ENCODE measurements at places on chromosomes 13 and 19. TPM values are rescaled to one million over a fixed set of nuclear protein-coding genes. Genes with fewer than 3 reads are reported as not detected.

Gene PDX1
- not detected for polyA plus RNA-seq

Gene ZNF57
- polyA plus RNA-seq = 6.6 TPM

Gene ACER1
- polyA plus RNA-seq = not detected

Gene ZNF728
- not detected for polyA plus RNA-seq

Gene RASIP1
- polyA plus RNA-seq = 0.58 TPM

Gene ATP4B
- not detected for polyA plus RNA-seq

Gene SF3A2
- 8.6 TPM for polyA plus RNA-seq

Gene ZNF324B
- 0.98 TPM for polyA plus RNA-seq

Gene ZNF681
- not detected for polyA plus RNA-seq

Gene MAST3
- polyA plus RNA-seq = 4.6 TPM

Gene TYROBP
- polyA plus RNA-seq = not detected

Gene DOCK6
- 46.6 TPM for polyA plus RNA-seq

GRCh38 chr19:18771328-18772242 is 19.5 kb downstream of the COMP start:
- no peaks in the 10 kb centered on the region for H3K27me3 ChIP-seq
- DNase-seq = peak; percentile 29
- no peak overlapping the region for H3K4me3 ChIP-seq
- no peak overlapping the region for H3K27ac ChIP-seq
- no peaks in the 10 kb centered on the region for H3K4me1 ChIP-seq

DNA sequence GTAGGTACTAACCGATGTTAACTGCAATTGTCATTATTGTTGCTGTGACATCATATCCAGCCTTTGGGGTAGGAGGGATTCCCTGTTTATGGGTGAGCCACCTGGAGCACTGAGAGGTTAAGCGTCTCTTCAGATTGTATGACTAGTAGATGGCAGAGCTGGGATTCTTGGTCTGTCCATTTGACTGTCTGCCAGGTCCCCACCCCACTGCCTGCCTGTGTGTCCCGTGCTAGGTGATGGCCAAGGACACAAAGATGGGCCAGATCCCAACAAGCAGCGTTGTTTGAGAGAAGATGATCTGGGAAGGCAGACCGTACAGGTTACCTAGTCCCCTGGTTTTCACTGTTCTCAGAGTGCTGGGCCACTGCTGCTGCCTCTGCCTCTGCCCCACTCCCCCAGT is 16.6 kb downstream of the PPP2R1A start:
- peaks cover 45% of the 10 kb centered on the region for H3K36me3 ChIP-seq

DNA sequence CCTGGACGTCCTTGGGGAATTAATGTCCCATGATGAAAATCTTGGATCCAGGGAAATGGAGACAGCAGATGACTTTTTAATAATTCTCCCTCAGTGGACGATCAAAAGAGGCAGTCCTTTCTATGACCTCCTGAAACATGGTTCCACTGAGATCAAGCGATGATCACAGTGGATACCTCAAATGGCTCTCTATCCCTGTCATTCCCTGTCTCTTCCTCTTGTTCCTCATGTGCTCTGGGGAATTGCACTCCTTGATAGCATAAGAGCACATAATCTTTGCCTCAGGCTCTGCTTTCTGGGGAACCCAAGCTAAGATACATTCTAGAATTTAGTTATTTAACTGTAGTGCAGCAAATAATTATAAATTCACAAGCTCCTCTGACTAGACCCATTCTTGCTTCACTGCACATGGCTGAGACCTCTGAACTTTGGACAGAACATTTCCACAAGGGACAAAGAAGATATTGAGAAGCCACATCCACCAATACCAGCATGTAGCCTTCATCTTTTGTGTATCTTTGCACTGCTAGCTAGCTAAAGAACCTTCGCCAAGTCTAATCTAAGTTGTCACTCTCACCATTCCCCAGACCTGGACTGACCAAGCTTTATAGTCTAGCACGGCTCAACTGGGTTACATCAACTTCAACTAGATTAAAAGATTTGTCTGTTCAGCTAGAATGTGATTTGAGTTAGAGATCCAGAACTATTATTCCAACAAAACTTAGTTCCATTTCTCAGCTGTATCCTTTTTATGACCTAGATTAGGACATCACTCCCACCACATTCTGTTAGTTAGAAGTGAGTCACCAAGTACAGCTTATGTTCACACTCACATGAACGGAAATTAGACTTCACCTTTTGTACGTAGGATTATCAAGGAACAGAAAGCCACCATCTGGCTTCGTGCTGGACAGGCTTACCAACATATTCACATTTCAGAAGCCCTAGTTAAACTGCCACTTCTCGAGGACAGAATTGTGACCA is 142.7 kb downstream of the SUCLA2 start:
- peaks cover 21% of the 10 kb centered on the region for H3K4me1 ChIP-seq
- H3K4me3 ChIP-seq = peak overlapping the region; percentile 7
- no peaks in the 10 kb centered on the region for H3K27me3 ChIP-seq
- DNase-seq = peak; percentile 82
- peak overlapping the region; percentile 37 for H3K27ac ChIP-seq
- no peaks in the 10 kb centered on the region for H3K36me3 ChIP-seq

DNA sequence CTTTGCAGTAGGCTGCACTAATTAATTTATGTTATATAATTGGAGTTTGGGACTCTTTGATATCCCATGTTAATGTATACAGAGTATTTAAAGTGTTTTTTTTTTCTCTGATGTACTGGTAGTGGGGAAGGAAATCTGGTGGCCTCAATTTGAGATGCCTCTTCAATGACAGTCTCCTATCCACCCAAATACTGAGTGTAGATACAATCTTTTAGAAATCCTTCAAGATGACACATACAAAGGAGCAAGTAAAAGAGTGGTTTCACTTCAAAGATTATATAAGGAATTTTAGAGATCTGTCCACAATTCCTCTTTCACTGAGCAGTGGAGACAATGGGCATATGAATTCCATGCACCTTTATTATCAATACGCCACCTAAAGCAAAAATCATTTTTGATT is 15.1 kb downstream of the NALCN start:
- DNase-seq = no peak
- H3K4me3 ChIP-seq = no peak overlapping the region
- no peak overlapping the region for H3K27ac ChIP-seq
- no peaks in the 10 kb centered on the region for H3K4me1 ChIP-seq
- no peaks in the 10 kb centered on the region for H3K27me3 ChIP-seq

- H3K4me1 ChIP-seq = peaks cover 47% of the 10 kb centered on the region
- H3K36me3 ChIP-seq = no peaks in the 10 kb centered on the region
- peak; percentile 20 for DNase-seq
- peak overlapping the region; percentile 9 for H3K27ac ChIP-seq
- H3K4me3 ChIP-seq = no peak overlapping the region
- no peaks in the 10 kb centered on the region for H3K27me3 ChIP-seq
Observed at GRCh38 chr13:46639033-46639981, 86.3 kb downstream of the LRCH1 start.

GRCh38 chr13:100811024-100811865 is 136.7 kb upstream of the TMTC4 start:
- no peaks in the 10 kb centered on the region for H3K27me3 ChIP-seq
- no peak overlapping the region for H3K27ac ChIP-seq
- DNase-seq = no peak
- peaks cover 40% of the 10 kb centered on the region for H3K4me1 ChIP-seq

GRCh38 chr13:41352935-41353840 is 42.1 kb downstream of the NAA16 start:
- H3K27ac ChIP-seq = no peak overlapping the region
- H3K27me3 ChIP-seq = no peaks in the 10 kb centered on the region
- DNase-seq = peak; percentile 35

GRCh38 chr13:106555631-106556328 is 12.2 kb downstream of the ARGLU1 start:
- H3K4me3 ChIP-seq = no peak overlapping the region
- H3K27me3 ChIP-seq = no peaks in the 10 kb centered on the region
- H3K27ac ChIP-seq = no peak overlapping the region
- peaks cover 66% of the 10 kb centered on the region for H3K36me3 ChIP-seq
- no peak for DNase-seq

DNA sequence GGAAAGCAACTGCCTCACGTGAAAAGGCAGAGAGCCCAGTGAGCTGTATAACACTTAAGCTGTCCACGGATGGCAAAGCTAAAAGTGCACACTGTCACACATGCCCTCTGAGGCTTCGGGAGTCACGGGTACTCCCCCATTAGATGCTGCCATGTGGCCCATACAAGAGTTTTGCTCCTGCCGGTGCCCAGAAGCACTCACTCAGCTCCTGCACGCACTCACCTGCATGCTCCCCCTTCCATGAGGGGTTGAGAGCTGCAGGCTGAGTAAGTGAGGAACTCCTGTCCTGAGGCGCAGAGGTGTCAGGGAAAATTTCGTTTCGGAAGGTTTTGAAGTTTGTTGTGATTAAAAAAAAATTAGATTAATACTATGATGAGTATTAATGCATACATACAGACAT is 939.2 kb upstream of the ATXN8OS start:
- H3K36me3 ChIP-seq = no peaks in the 10 kb centered on the region
- no peaks in the 10 kb centered on the region for H3K27me3 ChIP-seq
- no peak overlapping the region for H3K27ac ChIP-seq
- no peaks in the 10 kb centered on the region for H3K4me1 ChIP-seq
- no peak overlapping the region for H3K4me3 ChIP-seq

- no peaks in the 10 kb centered on the region for H3K27me3 ChIP-seq
- no peaks in the 10 kb centered on the region for H3K36me3 ChIP-seq
- peak overlapping the region; percentile 71 for H3K27ac ChIP-seq
- peak overlapping the region; percentile 78 for H3K4me3 ChIP-seq
Observed at GRCh38 chr19:5292822-5293611, 47.6 kb downstream of the PTPRS start.

- H3K36me3 ChIP-seq = peaks cover 7% of the 10 kb centered on the region
- no peaks in the 10 kb centered on the region for H3K27me3 ChIP-seq
- no peak overlapping the region for H3K4me3 ChIP-seq
- H3K27ac ChIP-seq = no peak overlapping the region
Observed at GRCh38 chr19:32380269-32380668, 25.3 kb upstream of the DPY19L3 start.

GRCh38 chr19:1206864-1207450 is 1.4 kb downstream of the STK11 start:
- DNase-seq = no peak
- peak overlapping the region; percentile 65 for H3K4me3 ChIP-seq
- peaks cover 71% of the 10 kb centered on the region for H3K4me1 ChIP-seq
- H3K27me3 ChIP-seq = no peaks in the 10 kb centered on the region
- H3K36me3 ChIP-seq = peaks cover 12% of the 10 kb centered on the region

GRCh38 chr19:45920458-45920857 is 5.9 kb upstream of the NANOS2 start:
- no peak for DNase-seq
- H3K27ac ChIP-seq = no peak overlapping the region
- H3K36me3 ChIP-seq = no peaks in the 10 kb centered on the region
- H3K4me3 ChIP-seq = no peak overlapping the region
- H3K27me3 ChIP-seq = peaks cover 11% of the 10 kb centered on the region

DNA sequence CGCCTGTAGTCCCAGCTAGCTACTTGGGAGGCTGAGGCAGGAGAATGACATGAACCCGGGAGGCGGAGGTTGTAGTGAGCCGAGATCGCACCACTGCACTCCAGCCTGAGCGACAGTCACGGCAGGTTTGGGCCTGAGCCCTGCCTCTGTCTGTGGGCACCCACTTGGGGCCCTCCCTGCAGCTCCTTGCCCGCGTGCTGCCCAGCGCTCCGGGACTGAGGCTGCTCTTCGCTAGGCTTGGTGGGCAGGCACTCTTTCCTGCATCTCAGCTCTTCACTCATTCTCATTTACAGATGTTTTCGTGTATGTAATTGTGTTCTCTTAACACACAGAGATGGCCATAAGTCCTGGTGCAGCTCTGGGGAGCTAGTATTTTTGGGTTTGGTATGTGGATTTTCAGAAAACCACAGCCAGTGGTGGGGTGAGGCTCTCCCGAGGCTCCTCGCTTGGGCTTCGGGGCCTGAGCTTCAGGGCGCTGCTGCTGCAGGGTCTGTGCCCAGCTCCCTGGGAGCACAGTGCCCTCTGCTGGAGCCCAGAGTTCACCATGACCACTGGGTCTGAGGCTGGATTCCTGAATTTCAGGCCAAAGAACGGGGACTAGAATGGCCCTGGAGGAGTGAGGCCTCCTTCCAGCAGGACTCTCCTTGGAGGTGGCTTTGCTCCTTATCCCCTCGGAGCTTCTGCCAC is 15.2 kb downstream of the UPF1 start:
- H3K4me1 ChIP-seq = peaks cover 22% of the 10 kb centered on the region
- H3K27me3 ChIP-seq = no peaks in the 10 kb centered on the region
- H3K36me3 ChIP-seq = peaks cover 30% of the 10 kb centered on the region
- H3K4me3 ChIP-seq = no peak overlapping the region
- peak; percentile 54 for DNase-seq

DNA sequence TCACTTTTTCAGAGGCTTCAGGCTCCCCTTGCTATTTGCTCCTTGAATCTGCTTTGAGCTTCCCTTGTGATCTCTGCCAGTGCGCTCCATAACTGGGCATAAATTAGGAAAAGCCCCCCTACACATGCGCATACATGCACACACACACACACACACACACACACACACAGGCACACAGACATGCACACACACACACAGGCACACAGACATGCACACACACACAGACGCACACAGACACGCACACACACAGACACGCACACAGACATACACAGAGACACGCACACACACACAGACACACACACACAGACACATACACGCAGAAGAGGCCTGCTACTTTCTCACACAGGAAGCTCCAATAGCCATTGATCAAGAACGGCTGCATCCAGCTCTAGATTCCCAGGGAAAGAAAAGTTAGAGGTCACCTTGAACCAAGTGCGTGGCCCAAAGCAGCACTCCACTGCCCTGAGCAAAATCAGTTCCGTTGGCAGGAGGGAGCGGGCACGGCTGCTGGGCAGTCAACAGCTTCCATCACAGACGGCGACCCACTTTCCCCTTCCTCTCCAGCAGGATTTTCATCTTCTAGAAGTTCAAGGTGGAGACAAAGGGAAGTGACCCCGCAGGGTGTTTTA is 145.6 kb downstream of the DPF1 start:
- DNase-seq = no peak
- H3K4me3 ChIP-seq = no peak overlapping the region
- no peaks in the 10 kb centered on the region for H3K27me3 ChIP-seq
- no peak overlapping the region for H3K27ac ChIP-seq
- 0 out of 2 replicates have a peak, but pooled peaks cover 6% of the 10 kb centered on the region for H3K36me3 ChIP-seq
- peaks cover 27% of the 10 kb centered on the region for H3K4me1 ChIP-seq

DNA sequence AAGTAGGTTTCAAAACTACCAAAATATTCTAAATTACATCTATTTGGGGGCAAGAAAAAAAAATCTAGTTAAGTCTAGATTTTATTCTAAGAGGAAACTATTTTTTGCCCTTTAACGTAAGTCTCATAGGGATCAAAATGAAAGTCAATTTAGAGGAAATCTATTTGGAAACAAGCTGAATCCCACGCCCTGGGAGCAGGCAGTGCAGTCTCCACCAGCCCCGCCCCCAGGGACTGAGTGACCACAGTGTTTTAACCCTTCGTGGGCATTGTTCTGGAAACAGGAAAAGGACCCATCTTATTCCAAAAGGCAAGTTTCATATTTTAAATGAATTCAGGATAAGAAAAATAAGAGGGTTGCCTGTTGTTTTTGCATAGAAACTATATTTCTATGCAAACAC is 209.7 kb downstream of the SPRY2 start:
- H3K36me3 ChIP-seq = no peaks in the 10 kb centered on the region
- no peak overlapping the region for H3K4me3 ChIP-seq
- H3K27ac ChIP-seq = no peak overlapping the region
